ENCODE measurements at places on chromosomes 12 and 14.

DNA sequence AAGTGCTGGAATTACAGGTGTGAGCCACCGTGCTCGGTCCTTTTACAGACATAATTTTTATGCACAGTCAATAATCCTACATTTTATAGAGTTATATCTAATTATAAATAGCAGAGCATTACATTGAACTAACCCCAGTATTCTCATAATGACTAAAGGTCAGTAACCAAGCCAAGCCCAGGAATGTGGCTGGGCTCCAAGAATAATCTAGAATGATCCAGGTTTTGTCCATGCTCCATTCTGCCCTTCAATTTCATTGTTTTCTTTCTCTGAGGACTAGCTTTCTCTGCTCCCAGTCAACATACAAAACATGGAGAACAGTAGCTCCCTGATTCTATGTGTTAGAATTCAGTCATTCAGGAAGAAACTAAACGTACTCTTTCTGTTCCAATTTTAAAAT is 92.1 kb upstream of the KRR1 start:
- no peak for DNase-seq

DNA sequence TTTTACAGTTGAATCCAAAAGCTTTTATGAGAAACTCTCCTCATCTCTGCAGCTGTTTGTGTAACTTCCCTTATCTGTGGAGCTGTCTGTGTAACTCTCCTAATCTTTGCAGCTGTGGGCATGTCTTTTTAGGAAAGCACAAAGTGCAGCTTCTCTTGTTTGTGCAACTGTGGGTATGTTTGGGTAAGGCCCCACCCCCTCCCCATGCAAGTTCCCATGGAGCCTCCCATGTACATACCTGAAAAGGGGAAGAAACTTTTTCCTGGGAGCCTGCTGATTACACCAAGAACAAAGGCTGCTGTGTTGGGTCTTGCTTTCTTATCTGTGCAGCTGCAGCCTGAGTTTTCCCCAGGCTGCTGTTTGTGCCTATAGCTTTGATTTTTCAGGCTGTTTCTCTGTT is 42.7 kb upstream of the CDKN3 start:
- no peak for DNase-seq

DNA sequence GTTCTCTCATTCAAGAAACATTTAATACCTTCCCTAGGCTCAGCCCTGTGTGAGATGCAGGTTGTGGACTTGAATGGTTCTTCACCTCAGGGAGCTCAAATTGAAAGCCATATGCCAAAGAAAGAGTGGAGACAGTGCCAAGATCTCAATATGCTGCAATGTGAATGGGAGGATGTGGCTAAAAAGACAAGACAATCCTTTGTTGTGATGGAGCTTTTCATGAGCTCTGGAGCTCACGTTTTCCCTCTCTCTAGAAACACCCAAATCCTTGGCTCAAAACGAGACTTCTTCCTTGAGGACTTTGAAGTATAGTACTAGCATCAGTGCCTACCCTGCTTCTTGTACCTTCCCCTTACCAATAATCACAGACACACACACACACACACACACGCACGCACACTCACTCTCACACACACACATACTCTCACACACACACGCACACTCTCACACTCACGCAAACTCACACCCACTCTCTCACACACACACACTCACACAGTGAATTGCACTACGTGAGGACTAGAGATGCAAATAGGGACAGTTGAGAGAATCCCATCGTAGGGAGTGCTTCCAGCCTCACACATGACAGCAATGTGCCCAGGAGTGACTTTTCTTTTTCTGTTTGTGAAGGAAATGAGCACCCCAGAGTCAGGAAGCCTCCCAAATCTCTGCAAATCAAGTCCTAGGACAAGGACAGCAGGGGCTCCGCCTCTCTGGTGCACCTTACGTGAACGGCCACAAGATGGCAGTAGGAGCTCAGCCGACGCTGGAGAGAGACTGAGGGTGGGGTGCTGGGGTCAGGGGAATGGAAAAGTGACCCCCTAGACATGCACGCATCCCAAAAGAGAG is 231.4 kb downstream of the PCNX1 start:
- peak; percentile 86 for DNase-seq

DNA sequence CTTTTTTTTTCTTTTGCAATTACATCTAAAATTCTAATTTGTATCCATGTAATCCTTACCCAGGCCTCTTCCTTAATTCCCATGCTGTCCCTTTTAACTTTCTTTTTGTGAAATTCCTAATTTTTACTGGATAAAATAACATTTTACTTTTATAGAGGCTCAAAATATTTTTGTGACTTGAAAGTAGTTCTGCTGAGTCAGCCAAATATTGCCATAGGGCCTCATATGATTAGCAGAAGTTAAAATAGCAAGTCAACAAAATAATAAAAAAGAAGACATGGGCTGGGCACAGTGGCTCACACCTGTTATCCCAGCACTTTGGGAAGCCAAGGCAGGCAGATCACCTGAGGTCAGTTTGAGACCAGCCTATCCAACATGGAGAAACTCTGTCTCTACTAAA is 2.0 kb downstream of the C3AR1 start:
- DNase-seq: no peak

GRCh38 chr14:55160989-55161388 is 30.4 kb downstream of the DLGAP5 start:
- DNase-seq: peak; percentile 15

DNA sequence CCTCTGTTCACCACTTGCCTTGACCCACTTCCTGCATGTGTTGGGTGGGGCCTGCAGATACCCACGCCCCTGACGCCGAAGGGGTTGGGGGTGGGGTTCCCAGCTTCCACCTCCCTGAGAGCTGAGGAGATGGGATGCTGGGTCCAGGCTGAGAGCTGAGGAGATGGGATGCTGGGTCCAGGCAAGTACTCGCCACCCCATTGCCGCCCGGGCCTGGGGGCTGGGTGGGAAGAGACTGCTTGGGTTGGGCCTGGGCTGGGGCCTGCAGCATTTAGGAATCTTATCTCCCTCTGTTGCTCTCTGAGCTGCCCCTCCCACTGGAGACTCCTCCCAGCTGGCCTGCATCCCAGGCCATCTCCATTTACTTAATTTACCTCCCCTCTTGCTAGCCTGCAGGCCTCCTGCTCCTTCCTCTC is 17.4 kb downstream of the TEAD4 start:
- DNase-seq: no peak

DNA sequence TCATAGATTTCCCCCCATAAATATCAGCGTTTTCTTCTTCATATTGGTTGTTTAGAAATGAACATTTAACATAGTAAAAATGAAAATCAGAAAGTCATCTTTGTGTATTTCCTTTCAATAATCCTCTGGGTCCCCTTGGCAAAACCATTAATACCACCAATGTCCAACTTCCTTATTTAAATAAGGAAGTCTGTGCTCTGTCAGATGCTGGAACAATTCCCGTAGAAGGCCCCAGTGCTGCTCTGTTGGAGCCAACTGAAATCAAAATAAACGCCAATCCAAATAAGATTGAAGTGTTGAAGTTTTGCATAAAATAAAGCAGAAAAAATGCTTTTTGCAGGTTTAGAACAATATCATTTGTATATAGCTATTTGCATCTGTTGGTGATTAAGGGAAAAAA is 93.1 kb downstream of the PPM1H start:
- DNase-seq: no peak

DNA sequence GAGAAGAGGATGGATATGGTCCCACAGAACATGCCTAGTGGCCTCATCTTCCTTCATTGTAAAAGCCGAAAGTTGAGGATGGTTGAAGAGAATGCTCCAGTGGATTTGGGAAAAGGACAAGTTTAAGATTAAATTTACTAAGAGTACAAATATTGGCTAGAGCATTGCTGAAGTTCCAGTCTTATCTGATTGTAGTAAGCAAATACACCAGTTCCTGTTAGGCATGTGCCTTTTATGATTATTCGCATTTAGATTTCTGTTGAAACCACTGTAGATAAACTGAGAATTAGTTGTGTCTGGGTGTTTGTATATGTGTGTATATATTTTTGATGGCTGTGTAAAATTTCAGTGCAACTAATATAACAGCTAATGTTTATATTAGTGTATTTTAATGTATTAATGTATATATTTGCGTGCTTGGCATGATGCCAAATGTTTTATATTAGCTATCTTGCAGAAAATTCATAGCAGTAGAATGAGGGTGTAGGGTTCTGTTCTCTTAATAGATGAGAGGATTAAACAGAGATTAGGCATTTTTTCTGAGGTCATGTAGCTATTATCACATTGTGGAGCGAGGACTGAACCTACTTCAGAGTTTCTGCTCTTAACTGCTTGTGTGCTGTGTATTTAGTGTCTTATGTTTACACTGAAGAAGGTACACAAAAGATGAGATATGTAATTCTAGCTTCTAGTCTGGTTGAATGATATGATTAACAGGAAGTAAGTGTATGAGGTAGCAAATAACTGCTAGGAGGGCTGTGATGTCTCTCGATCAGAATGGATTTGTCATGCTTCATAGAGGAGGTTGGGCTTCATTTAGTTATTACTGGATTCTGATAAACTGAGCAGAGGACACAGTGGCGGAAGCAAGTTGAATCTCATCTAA is 21.1 kb downstream of the FKBP3 start:
- DNase-seq: no peak

GRCh38 chr14:95290871-95291431 is 28.8 kb downstream of the CLMN start:
- no peak for DNase-seq

- DNase-seq: no peak
Measured at GRCh38 chr12:119306593-119306992, 27.9 kb upstream of the CCDC60 start.

- DNase-seq: no peak
Measured at GRCh38 chr14:94174604-94175010, 485 bp downstream of the PPP4R4 start.

- peak; percentile 9 for DNase-seq
Measured at GRCh38 chr12:80593766-80594165, 113.7 kb upstream of the MYF6 start.
